ENCODE measurements at places on chromosomes 1 and 21.

GRCh38 chr1:234583755-234584419 lies 26.1 kb downstream of the IRF2BP2 start:
- no peak for DNase-seq

- DNase-seq, result no peak
Measured at GRCh38 chr1:243924588-243925349, 74.7 kb upstream of the AKT3 start.

DNA sequence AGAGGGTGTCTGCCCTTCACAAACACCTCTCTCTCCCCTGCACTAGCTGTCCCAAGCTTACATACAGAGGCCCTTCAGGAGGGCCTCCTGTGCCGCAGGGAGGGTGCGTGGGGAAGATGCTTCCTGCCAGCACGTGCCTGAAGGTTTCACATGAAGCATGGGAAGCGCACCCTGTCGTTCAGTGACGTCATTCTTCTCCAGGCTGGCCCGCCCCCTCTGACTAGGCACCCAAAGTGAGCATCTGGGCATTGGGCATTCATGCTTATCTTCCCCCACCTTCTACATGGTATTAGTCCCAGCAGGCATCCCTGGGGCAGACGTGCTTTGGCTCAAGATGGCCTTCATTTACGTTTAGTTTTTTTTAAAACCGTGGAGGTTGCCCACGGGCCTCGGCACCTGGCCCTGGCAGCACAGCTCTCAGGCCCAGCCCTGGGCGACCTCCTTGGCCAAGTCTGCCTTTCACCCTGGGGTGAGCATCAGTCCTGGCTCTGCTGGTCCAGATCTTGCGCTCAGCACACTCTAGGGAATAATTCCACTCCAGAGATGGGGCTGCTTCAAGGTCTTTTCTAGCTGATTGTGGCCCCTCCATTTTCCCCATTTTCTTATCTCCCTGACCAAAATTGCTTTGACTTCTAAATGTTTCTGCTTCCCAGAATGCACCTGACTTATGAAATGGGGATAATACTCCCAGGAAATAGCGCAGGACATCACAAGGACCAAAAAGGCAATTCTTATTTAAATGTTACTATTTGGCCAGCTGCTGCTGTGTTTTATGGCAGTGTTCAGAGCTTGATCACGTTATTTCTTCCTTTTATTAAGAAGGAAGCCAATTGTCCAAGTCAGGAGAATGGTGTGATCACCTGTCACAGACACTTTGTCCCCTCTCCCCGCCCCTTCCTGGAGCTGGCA lies 6.1 kb downstream of the NPPA start:
- DNase-seq, result no peak

- DNase-seq, result no peak
Measured at GRCh38 chr1:119874186-119874585, 22.1 kb downstream of the ADAM30 start.

- no peak for DNase-seq
Measured at GRCh38 chr1:168407832-168408538, 127.3 kb downstream of the TBX19 start.

DNA sequence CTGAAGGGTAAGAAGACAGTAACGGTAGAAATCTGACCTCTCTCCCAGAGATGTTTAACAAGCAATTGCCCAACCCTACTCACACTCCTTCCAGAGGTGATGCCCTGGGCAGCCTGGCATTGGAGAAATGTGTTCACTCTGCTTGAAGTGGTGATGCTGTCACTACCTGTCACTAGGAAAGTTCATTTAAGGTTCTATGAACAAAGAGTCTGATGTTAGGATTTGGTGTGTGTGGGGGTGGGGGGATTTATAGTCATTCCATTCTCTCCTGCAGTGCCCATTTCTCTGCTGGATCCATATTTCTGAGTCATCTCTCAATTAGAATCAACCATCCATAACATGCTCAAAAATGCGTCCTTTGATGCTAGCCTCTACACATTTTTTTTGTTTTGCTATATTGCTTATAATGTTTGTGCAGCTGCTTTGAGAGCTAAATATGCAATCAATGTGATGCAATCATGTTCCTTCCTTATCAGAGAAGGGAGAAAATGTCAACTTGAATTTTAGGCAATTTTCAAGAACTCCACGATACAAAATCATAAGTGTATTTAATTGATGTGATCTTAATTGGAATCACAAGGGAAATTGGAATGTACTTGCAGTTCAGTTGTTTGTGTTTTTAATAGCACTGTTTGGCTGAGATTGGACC lies 173.9 kb downstream of the DUSP10 start:
- no peak for DNase-seq

- DNase-seq, result no peak
Measured at GRCh38 chr1:52345252-52345651, 20.8 kb downstream of the CC2D1B start.

DNA sequence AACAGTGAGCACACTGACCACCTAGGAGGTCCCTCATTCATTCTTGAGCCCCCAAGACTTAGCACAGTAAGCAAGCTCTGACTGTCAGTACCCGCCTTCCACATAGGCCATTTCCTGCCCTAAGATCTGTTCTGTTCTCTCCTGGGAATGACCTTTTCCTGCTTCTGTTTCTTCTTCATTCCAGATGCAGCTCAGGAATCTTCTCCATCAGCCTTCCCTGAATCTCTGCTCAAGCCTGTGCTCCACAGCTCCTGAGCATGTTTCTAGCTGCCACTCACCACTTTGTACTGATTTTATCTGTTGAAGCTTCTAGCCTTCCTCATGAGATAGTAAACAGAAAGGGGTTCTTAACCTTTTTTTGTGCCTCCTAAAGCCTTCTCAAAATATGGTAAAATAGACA lies 56.6 kb downstream of the ZNF281 start:
- no peak for DNase-seq

DNA sequence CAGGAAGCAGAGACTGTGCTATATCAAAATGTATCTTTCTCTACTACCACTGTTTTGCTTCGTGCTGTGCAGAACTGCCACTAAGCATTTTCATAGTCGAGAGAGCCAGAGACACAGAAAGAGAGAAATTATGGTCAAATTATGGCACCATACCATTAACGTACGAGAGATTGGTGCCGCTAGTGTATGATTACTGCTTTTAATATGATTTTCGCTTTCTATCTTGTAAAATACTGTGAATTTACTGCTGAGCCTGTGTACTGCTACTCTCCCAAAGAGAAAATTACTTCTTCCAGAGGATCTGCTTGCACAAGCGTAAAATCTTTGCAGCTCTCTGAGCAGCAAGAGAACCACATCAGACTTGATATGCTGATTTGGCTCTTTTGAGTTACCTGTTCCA lies 71.1 kb upstream of the ZNF281 start:
- DNase-seq, result no peak

- no peak for DNase-seq
Measured at GRCh38 chr21:15250384-15250783, 185.6 kb upstream of the NRIP1 start.

DNA sequence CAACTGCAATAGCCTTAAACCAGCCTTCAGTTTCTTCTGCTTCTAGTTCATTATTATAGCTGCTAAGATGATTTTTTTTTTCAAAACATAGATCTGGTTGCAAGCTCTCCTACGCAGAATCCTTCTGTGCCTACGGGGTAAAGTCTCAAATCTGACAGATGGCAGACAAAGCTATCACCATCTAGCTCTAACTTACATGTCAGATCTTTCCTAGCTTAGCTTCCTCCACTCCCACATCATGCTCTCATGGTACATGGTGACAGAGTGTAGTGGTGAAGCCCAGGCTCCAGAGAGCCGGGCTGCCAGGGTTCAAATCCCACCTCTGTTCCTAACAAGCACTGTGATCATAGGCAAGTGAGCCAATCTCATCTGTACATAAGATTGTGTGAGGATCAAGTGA lies 24.2 kb upstream of the GUCA2B start:
- no peak for DNase-seq

- no peak for DNase-seq
Measured at GRCh38 chr1:162973381-162973795, 95.8 kb upstream of the RGS4 start.

- peak; percentile 95 for DNase-seq
Measured at GRCh38 chr1:61184040-61184713, 101.8 kb downstream of the NFIA start.

DNA sequence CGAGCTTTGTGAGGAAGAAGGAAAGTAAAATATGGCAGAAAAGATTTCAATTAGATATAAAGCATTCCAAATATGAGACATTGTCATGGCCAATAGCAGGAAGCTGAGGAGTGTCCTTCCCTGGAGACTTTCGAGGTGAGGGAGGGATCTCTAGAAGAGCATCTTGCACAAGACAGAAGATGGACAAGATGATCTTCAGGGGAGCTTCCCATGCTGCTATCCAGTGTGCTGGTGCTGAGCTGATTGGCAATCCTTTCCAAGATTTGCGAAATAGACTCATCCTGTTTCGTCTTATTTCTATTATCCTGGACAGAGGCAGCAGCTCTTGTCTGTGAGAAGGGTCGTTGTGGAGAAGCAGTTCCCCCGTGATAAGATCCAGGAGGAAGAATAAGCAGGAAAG lies 342.0 kb upstream of the CAMK1G start:
- DNase-seq, result no peak

DNA sequence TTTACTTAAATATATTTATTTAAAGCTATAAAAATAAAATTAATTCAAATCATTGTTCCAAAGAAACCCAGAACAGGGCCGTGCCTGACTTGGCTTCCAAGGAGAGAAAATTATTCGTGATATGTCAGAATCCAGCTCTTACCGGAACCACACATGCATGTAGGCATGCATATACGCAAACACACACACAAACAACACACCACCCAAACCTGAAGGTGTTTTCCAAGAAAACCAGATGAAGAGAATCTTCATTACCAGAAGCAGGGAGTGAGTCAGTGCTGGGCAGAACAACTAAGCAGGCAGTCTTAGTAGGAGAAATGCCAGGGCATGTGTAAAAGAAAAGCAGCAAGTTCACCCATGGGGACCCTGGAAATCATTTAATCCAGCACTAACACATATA lies 432.0 kb upstream of the BEND5 start:
- DNase-seq, result no peak

GRCh38 chr1:241551759-241552638 lies 19.8 kb downstream of the KMO start:
- DNase-seq, result peak; percentile 38

GRCh38 chr1:208844158-208844557 lies 600.0 kb upstream of the PLXNA2 start:
- no peak for DNase-seq

- DNase-seq, result no peak
Measured at GRCh38 chr1:68516066-68516465, 19.2 kb upstream of the DEPDC1 start.

GRCh38 chr1:226405411-226405988 lies 2.4 kb downstream of the PARP1 start:
- DNase-seq, result no peak

GRCh38 chr21:43209575-43210453 lies 41.0 kb downstream of the CRYAA start:
- no peak for DNase-seq

DNA sequence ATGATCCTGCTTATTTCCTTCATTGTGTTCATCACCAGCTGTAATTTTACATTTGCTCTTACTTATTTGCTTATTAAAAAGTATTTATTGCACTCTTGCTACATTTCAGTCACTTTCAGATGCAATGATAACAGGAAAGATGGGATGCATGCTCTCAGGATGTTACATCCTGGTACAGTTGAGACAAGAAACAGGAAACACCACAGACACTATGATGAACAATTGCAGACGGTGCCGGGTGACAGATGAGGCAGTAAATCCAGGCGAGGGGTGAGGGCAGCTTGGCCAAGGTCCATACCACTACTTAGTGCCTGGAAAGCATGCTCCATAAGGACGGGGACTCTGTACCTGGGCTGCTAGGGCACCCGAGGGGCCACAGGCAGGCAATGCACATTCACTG lies 156.6 kb upstream of the RAB4A start:
- DNase-seq, result no peak

GRCh38 chr1:109113590-109114341 lies at the start of gene ELAPOR1:
Gene ELAPOR1, plus strand, starts transcription at chr1:109114115. Its CDS starts 69 bp downstream, at chr1:109114184.
- peak; percentile 63 for DNase-seq

GRCh38 chr1:200035397-200035955 lies 8.0 kb downstream of the NR5A2 start:
- DNase-seq, result no peak

- DNase-seq, result no peak
Measured at GRCh38 chr1:78211483-78212092, 165.8 kb downstream of the GIPC2 start.

- no peak for DNase-seq
Measured at GRCh38 chr1:3105167-3105863, 36.3 kb downstream of the PRDM16 start.

- no peak for DNase-seq
Measured at GRCh38 chr1:114289824-114290223, 136.2 kb upstream of the SYT6 start.

- no peak for DNase-seq
Measured at GRCh38 chr1:28322194-28322593, 6.6 kb upstream of the MED18 start.

DNA sequence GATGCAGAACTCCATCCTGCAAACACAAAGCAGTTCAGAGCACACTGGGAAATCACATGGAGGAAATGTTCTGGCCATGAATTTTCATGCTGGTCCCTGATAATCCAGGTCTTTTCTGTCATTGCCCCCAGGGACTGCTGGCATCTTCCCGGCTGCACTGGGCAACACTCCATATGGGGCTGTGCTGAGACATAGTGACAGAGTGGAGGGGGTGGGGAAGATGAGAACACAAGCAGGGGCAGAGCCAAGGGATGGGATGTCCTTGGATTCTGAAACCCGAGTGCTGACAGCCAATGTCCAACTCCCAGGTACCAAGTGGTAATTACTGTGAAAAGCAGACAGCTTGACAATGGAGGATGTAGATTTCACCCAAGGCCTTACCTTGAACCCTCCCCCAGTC lies 185.7 kb downstream of the HIVEP3 start:
- DNase-seq, result no peak

GRCh38 chr21:40054403-40054802 lies 187.2 kb downstream of the PCP4 start:
- peak; percentile 36 for DNase-seq

- DNase-seq, result no peak
Measured at GRCh38 chr1:214957330-214958137, 125.0 kb upstream of the KCNK2 start.

GRCh38 chr1:226674892-226675714 lies 64.0 kb downstream of the ITPKB start:
- peak; percentile 63 for DNase-seq

DNA sequence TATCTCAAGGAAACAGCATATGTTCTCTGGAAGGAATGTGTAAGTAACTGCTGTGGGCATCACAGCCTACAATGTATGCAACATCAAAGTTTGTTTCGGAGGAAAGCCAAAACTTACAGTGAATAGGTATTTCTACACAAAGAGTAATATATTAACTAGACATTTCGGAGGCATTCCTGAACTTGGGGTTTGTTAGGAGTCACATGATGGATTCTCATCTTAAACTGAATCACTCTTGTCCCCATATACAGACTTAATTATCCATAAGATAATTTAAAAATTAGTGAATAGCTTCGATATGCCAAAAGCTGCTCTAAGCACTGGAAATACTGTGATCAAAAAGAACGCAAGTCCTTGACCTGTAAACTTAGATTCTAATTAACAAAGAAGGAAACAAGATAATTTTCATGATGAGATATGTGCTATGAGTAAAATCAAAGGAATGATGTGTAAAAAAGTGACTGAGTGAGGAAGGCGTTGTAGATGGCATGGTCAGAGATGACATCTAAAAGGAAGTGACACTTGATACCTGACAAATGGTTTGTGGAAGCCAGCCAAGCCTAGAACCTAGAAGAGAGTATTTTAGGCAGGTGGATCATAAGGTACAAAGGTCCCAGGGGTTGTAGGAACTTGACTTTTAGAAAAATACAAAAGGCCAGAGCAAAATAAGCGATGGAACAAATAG lies 273.1 kb downstream of the MRPL39 start:
- no peak for DNase-seq

Data from left ventricle myocardium superior (tissue), 1 donor.